Hepatic stellate cell (primary cell): ENCODE measurements at places on chromosomes 7 and 10.

DNA sequence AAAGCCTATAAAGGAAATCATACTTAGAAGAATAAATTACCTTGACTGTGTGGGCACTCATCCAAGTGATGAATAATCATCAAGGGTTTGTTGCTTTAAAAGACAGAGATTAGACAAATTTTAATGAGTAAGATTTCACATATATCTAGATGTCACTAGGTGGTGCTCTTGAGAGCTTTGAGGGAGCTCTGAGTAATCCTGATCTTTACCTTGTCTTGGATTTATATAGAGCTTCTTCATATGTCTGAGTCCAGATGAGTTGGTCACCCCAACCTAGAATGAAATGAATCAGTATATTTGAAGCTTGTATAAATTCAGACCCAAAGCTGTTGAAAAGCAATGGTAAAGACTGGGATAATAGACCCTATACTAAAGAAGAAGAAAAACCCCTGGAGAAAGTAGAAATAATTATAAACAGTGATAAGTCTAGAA is 3.7 kb downstream of the AGR2 start:
- peak; percentile 42 for DNase-seq

- DNase-seq: peak; percentile 46
These were observed 7.7 kb downstream of the CASP2 start for GRCh38 chr7:143295870-143296269.

DNA sequence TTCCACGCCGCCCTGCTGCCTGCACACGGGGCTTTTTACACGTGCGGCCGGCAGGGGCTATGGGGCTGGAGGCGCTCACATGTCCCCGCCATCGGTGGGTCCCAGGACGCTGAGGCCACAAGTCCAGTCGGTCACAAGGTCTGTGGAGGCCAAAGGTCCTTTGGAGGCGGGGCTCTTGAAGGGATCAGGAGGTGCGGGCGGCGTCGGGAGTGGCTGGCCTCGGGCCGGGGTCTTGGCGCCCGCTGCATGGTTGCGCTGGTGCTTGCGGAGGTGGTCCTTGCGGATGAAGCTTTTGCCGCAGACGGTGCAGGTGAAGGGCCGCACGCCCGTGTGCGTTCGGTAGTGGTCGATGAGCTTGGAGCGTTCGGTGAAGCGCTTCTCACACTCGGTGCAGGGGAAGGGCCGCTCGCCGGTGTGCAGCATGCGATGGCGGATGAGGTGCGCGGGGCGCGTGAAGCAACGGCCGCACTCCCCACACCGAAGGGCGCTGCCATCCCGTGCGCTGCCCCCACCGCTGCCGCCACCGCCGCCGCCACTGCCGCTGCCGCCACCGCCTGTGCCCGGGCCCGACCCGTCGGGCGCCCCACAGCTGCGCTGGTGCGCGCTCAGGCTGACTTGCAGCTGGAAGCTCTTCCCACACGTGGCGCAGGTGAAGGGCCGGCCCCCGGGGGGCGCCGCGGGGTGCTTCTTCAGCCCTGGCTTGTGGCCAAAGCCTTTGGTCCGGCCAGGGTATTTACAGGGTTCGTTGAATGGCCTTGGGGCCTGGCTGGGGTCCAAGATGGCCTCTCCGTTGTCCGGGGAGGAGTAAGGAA is 13.7 kb upstream of the ZNF777 start:
- no peak for DNase-seq

- no peak for DNase-seq
These were observed 55.7 kb upstream of the CASD1 start for GRCh38 chr7:94453898-94454297.

- no peak for DNase-seq
These were observed 43.9 kb downstream of the IFIT5 start for GRCh38 chr10:89458291-89458690.

- DNase-seq: no peak
These were observed 146.0 kb downstream of the SND1 start for GRCh38 chr7:127798023-127798422.

- no peak for DNase-seq
These were observed 64.2 kb upstream of the MEOX2 start for GRCh38 chr7:15750727-15751126.

- DNase-seq: peak; percentile 47
These were observed 23.6 kb downstream of the ST8SIA6 start for GRCh38 chr10:17430647-17431355.

DNA sequence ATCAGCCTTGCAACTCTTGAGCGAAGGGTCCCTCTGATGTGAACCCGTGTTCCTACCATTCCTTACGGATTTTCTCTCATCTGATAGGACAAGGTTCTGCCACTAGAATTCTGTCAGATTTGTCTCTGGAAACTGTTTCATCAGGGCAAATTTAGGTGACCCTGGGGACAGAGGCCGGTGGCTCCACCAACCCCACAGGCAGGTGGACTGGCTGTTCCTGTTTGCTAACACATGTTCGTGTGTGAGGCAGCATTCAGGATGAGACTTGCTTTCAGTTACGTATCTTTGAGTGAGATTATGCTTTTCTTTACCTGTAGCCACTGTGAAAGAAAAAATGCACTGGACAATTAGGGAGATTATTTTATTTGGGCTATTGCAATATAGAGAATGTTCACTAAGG is 449.9 kb downstream of the INHBA start:
- no peak for DNase-seq

DNA sequence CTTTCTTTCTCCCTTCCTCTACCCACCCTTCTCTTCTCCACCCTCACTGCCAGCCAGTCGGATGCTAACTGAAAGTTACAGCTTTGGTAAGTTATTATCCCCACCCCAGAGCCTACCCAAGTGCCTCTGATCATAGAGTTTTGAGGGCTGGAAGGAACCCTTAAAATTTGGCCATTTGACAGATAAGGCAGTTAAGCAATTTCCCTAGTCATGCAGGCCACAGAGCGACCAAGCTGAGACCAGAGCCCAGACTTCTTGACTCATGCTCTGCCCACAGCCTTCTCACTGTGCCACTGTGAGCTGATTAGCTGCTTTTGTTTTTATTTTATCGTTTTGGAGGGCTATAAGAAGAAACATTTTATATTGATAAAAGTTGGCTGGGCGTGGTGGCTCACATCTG is 17.2 kb downstream of the SAP25 start:
- no peak for DNase-seq

DNA sequence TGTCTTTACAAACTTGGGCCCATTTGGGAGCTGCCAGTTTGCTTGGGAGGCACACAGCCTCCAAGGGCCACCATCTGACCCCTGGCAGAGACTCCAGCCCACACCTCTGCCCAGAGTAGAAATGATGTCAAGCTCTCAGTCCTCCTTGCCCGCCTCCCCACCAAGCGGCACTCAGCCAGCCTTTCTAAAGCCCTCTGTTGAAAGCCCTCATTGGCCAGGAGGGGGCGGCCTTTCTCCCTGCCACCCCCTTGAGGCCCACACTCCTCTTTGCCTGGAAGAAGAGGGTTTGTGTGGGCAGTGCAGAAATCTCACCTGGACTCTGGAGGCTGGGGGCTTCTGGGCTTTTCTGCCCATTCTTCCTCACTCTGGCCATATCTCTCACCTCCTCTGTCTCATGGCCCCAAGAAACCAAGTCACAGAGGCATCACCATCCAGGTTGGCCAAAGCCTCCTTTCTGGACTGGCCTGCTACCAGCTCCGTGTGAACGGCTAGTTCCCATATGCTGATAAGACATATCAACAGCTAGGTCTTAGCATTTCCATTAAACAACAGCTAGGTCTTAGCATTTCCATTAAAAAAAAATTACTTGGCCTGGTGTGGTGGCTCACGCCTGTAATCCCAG is 36.1 kb downstream of the UBTD1 start:
- DNase-seq: peak; percentile 62

DNA sequence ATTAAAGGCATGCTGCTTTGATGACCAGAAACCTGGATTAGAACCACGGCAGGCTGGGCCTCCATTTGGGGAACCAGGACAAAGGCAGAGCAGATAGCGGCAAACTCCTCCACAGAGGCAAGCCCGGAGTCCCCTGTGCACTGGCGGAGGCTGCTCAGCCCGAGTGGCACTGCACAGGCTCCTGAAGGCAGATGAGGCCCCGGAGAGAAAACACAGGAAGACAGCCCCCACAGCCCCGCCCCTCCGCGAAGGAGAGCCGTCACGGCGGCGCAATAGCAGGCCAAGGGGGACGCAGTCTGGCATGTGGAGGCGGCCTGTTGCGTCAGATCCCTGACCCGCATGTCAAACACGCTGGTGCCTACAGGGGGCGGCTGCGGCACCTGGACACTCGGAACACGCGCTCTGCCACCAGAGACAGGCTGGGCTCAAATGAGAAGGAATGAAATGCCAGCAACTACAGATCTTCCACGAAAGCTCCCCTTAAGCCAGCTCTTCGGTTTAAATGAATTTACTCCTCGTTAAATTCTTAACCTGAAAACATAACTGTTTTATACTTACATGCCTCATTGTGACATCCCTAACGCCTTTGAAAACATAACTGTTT is 128.5 kb downstream of the MAD1L1 start:
- DNase-seq: peak; percentile 99

- DNase-seq: no peak
These were observed 17.2 kb downstream of the TCF7L2 start for GRCh38 chr10:112967200-112967599.

- DNase-seq: no peak
These were observed 21.0 kb upstream of the GRB10 start for GRCh38 chr7:50803359-50804337.

GRCh38 chr10:58384095-58384494 is 1.1 kb upstream of the TFAM start:
- DNase-seq: no peak

DNA sequence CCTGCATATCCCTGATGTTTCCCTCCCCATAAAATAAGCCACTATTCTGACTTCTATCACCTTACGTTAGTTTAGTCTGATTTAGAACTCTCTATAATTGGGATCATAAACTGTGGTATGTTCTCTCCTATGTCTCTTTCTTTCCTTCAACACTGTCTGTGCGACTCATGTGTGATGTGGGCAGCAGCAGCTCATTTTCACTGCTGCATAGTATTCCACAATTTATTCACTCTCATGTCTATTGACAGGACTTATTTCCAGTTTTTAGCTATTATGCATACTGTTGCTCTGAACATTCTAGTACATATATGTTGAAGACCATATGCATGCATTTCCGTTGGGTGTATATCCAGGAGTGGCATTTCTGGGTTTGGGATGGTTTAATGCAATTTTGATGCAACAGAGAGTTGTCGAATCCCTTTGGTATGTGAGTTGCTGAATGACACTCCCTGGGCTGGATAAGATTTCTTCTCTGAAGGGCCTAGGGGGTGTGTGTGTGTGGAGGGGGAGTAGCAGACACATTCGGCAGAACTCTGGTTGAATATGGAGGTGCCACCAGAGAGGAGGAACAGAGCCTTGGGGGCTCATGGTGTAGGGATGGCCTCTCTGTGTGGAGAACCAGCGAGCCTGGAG is 87.8 kb upstream of the PCBD1 start:
- DNase-seq: no peak

- DNase-seq: no peak
These were observed 33.8 kb upstream of the FIS1 start for GRCh38 chr7:101278461-101279292.

DNA sequence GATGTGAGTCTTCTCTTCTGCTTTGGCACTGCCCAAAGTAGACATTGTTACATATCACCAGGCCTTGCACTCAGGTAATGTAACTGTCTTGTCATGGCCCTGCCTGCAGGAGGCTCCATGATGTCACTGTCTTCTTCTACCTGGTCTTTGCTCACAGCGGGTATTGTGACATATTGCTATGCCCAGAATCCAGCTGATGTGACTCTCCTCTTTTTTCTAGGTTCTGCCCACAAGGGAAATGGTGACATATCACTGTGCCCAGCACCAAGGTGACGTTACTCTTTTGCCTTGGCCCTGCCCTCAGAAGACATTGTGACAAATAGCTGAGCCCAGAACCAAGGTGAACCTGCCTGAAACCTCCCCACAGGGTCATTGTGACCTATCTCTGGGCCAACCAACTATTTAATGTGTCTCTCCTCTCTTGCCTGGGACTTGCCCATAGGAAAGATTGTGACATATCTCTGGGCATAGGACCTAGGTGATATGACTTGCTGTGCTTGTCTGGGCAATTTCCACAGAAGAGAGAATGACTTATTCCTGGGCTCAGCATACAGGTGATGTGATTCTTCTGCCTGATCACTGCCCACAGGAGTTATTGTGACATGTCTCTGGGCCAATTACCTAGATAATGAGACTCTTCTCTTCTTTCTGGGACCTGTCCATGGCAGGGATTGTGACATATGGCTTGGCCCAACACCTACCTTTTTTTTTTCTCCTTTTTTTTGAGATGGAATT is 26.5 kb upstream of the ZNF107 start:
- DNase-seq: no peak

DNA sequence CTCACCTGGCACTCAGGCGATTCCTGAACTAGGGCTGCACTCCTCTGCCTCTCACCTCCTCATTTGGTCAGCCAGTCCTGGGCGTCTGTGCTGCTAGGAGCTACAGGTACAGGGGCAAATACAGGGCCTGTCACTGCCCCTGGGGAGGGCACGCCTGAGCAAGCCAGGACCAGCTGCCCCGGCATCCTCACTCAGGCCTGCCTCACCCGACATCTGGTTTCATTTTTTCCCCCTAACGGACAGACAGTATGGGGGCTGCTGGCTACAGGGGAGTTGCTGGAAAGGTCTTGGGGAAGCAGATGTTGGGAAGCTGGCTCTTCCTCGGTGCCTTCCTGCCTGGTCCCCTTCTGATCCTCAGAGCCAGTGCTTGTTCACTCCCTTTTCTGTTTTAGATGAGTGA is 77.3 kb upstream of the PPIF start:
- no peak for DNase-seq

DNA sequence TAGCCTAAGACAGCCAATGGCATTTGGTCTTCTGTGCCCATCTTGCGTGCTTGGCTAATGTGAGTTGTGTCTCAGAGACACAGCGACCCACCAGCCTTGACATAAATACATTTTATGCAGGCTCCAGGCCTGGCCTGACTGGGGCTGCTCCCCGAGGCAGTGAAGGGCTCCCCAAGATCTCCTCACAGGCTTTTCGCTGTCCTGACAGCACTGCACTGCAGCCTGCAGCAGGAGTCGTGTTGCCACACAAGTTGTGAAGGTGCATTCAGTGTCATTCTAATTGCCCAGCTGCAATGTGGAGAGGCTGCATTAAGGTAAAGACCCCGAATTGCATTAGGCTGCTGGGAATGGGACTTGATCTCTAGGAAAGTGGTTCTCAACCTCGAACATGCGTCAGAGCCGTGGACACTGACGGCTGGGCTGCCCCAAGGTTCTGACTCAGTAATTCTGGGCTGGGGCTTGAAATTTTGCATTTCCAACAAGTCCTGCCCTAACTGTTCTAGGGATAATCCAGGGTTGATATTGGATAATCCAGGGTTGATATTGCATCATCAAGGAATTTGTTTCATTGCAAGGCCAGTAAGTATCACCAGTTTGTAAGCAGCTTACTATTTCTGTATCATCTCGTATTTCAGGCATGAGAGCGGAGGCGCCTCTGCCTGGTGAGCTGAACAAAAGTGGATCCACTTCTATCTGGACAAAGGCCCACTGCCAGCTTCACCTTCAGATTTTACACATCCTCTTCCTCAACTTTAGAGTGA is 108.7 kb upstream of the INSIG1 start:
- DNase-seq: no peak

DNA sequence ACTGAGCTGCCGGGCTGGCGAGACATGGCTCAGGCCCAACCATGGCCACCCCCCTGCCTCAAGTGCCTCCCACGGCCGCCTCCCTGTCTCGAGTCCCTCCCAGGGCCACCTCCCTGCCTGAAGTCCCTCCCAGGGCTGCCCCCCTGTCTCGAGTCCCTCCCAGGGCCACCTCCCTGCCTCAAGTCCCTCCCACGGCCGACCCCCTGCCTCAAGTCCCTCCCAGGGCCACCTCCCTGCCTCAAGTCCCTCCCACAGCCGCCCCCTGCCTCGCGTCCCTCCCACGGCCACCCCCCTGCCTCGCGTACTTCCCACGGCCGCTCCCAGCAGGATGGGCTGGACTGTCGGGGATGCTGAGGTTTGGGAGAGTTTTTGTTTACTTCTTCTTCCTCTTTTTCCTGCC is 462.5 kb downstream of the PTPRN2 start:
- DNase-seq: no peak

- no peak for DNase-seq
These were observed 53.6 kb upstream of the ELN start for GRCh38 chr7:73974101-73974947.
